ENCODE measurements at places on chromosomes 16 and 17. TPM values are rescaled to one million over a fixed set of nuclear protein-coding genes. Genes with fewer than 3 reads are reported as not detected.

The MTMR4 gene
- 42.6 TPM for total RNA-seq

The OSGIN1 gene
- not detected for total RNA-seq

The MFSD11 gene
- total RNA-seq: 55.9 TPM

The KRTAP4-9 gene
- total RNA-seq: not detected

The SSTR5 gene
- not detected for total RNA-seq

The DDX42 gene
- total RNA-seq: 79.2 TPM

The OR3A3 gene
- 5.3 TPM for total RNA-seq

The MMP25 gene
- total RNA-seq: 0.24 TPM

The CDH13 gene
- total RNA-seq: 6.7 TPM

DNA sequence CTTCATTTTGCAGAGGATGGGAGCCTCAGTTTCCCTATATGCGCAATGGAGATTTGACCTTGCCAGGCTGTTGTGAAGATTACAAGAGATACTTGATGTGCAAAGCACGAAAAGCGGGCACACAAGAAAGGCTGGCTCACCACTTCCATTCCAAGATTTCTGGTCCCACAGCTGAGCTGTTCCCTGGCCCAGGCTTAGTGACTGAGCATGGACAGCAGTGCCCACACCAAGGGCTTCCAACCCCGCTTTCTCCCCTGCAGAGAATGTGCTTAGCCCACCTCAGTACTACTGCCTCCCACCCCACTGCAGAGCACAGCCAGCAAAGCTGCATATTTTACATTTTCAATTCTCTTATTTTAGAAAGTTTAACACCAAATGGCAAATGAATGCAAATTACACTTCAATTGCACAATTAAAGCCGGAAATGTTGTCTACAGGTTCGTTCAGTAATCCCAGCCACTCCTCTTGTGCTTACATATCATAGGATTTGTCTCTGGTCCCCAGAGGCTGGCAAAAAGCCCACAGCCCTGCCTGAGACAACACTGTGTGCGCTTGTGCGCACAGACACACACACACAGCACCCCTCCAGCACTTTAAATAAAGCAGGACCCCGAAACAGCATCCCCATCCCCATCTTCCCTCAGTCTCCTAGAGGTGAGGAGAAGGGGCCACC, 51.8 kb downstream of the VAC14 start:
- DNase-seq: no peak

- peak; percentile 93 for DNase-seq
Observed at GRCh38 chr16:75590920-75591843, 25.0 kb downstream of the GABARAPL2 start.

DNA sequence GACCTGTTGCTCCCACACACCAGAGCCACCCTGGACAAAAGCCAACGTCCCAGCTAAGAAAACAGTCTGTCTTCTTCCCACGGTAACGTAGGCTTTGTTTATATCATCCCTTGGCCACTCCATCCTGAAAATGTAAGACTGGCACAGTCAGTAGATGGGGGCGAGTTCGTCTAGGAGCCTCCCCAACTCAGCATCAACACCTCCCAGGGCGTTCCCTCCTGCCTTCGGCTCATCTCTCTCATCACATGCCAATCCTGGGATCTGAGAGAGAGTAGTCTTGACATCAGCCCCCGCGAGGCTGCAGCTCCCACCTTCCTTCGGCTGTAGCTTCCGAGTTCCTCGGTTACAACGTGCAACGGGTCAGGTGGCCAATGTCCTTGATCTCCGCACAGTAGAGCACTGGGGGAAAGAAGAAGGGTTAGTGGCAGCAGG, 894 bp downstream of the RNF227 start:
- DNase-seq: no peak

GRCh38 chr16:88343271-88343791, 39.4 kb upstream of the ZNF469 start:
- no peak for DNase-seq

DNA sequence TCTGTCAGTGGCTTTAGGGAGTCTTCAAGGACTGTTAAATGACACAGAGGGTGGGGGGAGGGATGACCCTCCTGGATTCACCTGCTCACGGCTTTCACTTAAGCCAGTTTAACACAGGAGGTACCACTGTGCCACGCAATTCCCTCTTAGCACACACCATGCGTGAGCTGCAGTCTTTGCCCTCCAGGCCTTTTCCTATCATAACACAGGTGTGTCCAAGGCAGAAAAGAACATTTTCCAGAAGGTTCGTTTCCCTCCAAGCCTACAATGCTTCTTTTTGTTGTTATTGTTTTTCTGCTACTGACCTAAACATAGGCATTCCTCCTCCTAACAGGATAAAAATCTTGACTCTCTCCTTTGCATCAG, 1.1 kb downstream of the ZFHX3 start:
- peak; percentile 4 for DNase-seq

- DNase-seq: no peak
Observed at GRCh38 chr17:74778960-74779359, 2.8 kb upstream of the NAT9 start.

DNA sequence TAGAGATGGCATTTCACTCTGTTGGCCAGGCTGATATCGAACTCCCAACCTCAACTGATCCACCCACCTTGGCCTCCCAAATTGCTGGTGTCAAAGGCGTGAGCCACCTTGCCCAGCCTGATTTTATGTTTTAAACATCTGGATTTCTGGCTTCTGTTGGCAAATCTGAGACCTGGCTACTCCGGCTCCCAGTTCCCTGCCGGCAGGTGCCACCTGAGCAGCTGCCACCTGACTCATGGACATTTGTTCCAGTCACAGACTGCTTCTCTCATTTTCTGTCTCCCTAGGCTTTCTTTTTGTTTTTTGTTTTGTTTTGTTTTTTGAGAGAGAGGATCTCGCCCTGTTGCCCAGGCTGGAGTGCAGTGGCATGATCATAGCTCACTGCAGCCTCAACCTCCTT, 9.6 kb downstream of the PMM2 start:
- DNase-seq: no peak

- no peak for DNase-seq
Observed at GRCh38 chr17:45677770-45678169, 106.3 kb upstream of the CRHR1 start.

- no peak for DNase-seq
Observed at GRCh38 chr17:82937411-82938371, 97.9 kb upstream of the ZNF750 start.

- DNase-seq: peak; percentile 16
Observed at GRCh38 chr17:4074831-4075495, 67.9 kb downstream of the ZZEF1 start.

GRCh38 chr16:73568769-73569168, 520.8 kb upstream of the ZFHX3 start:
- DNase-seq: no peak

DNA sequence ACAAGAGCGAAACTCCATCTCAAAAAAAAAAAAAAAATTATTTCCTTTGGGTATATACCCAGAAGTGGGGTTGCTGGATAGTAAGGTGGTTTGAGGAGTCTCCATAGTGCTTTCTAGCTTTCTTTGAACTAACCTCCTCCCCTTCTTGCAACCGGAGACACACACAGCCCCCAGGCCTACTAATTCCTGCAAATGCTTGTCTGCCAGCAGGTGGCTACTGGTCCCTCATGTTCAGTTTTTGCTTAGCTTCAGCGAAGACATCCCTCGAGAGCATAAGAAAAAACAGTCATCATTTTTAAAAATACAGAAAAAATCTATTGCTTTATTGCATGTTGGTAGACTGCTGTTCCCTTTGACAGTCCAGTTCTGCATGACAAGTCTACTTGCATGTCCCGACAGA, 439.0 kb downstream of the UTP18 start:
- DNase-seq: no peak

DNA sequence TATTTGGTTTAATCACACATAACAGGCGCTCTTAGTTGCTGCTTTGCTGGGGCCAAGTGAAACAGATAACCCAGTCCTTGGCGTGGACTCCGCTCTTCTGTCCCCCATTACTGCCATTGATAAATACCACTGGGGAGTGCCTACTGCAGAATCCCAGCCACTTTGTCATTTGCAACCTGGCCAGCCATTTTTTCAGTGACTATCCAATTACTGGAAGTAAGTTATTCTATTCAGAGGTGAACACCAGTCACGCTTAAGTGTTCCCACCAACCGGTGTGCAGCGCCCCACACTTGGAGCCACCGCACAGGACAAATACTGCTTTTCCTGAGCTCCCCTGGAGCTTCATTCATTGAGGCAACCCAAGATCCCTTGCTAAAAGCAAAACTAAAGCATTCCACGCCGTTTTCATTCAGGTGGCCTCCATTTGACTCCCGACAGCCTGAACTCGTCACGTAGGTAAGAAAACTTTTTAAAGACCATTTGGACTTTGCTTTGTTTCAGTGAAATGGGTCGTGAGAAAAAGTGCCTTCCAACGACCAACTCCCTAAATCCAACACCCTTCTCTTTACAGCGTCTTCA, 1.8 kb downstream of the USP7 start:
- no peak for DNase-seq

- no peak for DNase-seq
Observed at GRCh38 chr16:2233872-2234812, 2.1 kb upstream of the DNASE1L2 start.

GRCh38 chr17:2204393-2204792, 99.2 kb downstream of the SMG6 start:
- no peak for DNase-seq

- no peak for DNase-seq
Observed at GRCh38 chr16:55736671-55737070, 80.9 kb downstream of the SLC6A2 start.

DNA sequence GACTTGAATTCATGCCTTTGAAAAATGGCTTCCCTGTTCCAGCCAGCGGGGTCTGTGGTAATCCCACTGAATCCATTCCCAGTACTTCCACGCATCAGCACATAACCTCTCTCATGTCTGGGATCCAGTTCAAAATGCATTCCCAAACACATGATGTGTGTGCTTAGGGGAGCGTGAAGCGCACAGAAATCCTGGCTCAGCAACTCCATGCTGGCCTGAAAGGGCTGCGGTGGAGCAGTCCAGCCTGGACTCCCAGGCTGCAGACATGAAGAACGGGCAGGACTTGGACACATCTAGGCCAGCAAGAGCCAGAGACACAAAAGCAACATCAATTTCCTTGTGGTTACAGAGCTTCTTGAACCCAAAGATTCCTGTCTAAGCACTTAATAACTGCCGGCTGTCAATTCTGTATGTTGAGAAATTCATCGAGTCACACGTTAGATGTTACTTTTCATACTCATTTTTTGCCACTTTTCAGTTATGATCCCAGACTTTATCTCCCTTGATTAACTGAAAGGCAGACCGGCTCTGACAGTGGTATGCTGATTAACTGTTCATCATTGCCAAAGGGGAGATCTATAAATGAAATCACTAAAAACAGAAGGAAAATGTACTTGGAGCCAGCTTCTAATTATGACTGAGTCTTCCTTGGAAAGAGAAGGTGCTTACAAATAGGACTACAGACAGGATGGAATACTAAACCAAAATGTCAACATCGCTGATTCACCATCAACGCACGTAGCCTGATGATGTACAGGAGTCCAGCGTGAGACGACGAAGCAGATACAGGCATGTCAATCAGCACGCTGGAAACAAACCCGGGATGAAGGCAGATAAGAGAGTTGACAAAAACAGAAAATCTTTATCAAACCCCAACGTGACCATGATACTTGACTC, 23.0 kb downstream of the NSMCE1 start:
- DNase-seq: peak; percentile 82

- DNase-seq: peak; percentile 31
Observed at GRCh38 chr16:9134739-9135138, 43.3 kb downstream of the HAPSTR1 start.

- DNase-seq: no peak
Observed at GRCh38 chr17:16304830-16305229, 48.4 kb downstream of the CENPV start.

DNA sequence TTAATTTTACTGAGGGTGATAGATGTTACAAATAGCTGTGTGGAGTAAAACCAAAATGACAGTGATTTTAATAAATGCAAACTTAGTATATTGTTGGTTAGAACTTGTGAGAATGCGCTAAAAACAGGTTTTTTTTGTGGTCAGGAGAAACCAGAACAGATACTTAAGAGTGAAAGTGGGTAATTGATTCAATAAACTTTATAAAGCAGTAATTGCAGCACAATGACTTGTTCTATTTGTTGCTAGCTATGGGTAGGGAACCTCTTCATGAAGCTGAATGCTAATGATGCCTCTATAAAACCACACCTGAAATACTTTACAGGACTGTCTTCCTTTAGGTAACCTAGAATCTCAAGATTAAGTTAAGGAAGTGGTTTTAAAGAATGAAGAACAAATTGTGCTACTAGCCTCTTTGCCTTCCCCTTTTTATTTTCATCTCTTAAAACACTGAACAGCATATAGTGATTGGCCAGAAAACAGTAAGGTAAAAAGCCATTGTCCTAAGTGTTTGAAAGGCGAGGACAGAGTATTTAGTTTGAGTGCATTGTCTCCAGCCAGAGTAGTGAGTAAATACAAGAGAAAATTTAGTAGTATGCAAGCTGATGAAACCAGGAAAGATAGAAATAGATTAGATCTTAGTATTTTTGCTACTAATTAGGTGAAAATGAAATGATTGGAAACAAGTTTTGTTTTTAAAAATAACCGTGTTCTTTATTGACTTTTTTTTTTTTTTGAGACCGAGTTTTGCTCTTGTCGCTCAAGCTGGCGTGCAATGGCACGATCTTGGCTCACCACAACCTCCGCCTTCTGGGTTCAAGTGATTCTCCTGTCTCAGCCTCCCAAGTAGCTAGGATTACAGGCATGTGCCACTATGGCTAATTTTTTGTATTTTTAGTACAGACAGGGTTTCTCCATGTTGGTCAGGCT, 6.0 kb downstream of the GGNBP2 start:
- no peak for DNase-seq

GRCh38 chr16:30669903-30670824, 11.9 kb downstream of the FBRS start:
- no peak for DNase-seq

DNA sequence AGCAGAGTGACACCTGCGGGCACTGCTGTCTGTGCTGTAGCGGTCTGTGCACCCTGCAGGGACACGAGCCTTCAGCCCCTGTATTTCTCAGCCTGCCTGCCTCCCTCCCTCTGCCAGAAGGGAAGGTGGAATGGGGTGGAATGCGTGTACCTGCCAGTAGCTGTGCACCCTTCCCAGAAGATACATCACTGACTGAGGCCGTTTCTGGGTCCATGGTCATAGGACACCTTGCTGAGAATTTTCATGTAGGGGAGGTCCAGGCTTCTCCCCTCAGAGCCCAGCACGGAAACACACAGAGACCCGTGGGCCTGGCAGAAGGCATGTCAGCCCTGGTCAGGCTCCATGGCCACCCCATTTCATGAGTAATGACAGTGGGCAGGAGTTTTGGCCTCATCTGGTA, 16.5 kb downstream of the DBNDD1 start:
- no peak for DNase-seq

GRCh38 chr17:35734396-35734795, 3.0 kb downstream of the RASL10B start:
- no peak for DNase-seq

GRCh38 chr16:79185711-79186110, 414.8 kb downstream of the MAF start:
- DNase-seq: peak; percentile 16

GRCh38 chr17:73921306-73921705, 277.1 kb upstream of the SDK2 start:
- DNase-seq: no peak
